Activated T-helper 17 cell treated with anti-CD3 and anti-CD28 coated beads, Interleukin-2, amount 50 U/mL, for 72 hours (primary cell): ENCODE measurements at places on chromosomes 3 and 15. TPM values are rescaled to one million over a fixed set of nuclear protein-coding genes. Genes with fewer than 3 reads are reported as not detected.

Gene RTP1
- total RNA-seq: not detected

GRCh38 chr15:57375827-57376695, at the start of gene CGNL1:
CGNL1 (plus strand) TSS chr15:57376505; CDS start chr15:57438000, 61,495 bp downstream.
- no peak for ATAC-seq

GRCh38 chr3:12916159-12916558, 74.8 kb upstream of the RPL32 start:
- peak; percentile 71 for ATAC-seq

Gene LRRC31
- not detected for total RNA-seq

DNA sequence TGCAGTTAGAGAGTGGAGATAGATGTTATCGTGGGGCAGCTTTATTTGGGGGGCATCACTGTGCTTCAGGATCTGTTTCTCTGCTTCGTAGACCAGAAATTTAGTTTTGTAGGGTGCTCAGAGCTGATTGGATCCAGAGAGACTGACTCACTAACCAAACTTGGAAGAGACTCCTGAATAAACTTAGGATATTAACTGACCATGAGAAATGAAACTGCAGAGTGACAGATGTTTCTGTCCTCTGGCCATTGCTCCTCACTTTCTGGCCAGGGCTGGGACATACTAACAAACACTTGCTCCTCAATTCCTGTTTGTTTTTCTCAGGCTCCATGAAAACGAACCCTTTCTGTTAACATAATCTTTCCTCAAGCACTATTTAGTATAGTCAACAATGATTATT, 4.3 kb downstream of the ZNF592 start:
- ATAC-seq: no peak
